T follicular helper cell (primary cell): ENCODE measurements at places on chromosomes 5 and 9.

DNA sequence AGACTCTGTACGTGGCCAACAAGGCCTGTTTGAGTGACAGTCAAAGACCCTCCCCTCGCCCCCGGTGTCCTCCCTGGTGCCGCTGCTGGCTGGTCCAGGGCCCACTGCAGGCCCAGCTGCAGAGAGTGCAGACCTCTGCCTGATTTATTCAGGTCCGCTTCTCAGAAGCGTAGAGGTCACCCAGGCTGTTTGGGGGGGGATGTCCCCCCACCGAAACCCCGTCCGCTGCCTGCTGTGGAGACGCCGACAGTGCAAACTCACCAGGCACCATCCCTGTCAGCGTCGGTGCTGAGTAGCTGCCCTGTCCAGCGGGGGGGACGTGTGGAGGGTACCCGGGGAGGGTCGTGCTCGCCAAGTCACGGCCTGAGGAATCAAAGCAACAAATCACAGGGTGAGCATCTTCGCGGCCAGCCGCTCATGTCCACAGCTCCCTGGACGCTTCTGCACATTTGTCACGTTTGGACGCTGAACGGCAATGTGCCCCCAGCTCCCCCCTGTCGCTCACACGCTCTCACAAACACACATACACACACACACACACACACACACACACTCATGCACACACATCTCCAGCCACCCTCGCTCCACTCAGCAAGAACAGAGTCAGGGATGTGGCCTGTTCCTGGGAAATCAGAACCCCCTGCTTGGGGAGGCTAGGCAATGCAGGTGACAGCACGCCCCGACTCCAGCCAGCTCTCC is 152.2 kb downstream of the PAX5 start:
- no peak for DNase-seq

DNA sequence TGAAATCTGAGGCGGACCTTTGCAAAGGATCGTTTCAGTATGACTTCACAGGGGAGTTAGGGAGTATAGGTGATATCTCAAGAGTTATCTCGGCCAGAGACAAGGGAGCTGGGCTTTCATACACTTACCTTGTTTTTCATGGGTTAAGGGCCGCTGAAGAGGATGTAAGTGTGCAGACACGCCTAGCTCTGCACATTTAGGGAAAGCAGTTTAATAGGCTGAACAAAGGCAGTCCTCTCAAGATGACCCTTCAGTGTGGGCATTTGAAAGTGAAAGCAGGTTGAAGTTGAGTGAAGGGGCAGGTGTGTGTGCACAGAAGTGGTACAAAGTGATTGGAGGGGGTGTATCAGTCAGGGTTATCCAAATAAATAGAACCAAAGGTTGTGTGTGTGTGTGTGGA is 33.1 kb upstream of the PRXL2C start:
- no peak for DNase-seq

DNA sequence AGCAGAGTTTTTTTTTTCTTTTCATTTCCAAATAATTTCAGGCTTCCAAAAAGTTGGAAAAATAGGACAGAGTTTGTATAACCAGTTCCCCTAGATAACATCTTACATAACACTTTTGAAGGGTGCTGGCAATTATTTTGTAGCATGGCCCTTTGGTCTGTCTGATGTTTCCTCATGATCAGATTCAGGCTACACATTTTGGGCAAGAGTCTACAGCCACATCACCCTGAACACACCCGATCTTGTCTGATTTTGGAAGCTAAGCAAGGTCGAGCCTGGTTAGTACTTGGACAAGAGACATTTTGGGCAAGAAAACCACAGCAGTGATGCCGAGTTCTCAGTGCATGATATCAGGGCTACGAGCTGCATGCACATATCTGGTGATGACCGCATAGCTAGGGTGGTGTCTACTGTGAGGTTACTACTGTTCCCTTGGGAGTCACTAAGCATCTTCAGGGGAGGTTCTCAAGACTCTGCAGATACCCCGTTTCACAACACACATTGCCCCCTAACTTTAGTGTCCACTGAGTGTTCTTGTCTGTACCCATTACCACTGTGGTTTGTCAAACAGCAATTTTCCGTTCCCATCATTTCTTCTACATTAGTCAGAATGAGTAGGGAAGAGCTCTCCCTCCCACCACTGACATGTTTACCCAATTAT is 86.2 kb downstream of the TTC39B start:
- DNase-seq: no peak

- DNase-seq: no peak
Observed at GRCh38 chr5:24606971-24607370, 37.8 kb downstream of the CDH10 start.

DNA sequence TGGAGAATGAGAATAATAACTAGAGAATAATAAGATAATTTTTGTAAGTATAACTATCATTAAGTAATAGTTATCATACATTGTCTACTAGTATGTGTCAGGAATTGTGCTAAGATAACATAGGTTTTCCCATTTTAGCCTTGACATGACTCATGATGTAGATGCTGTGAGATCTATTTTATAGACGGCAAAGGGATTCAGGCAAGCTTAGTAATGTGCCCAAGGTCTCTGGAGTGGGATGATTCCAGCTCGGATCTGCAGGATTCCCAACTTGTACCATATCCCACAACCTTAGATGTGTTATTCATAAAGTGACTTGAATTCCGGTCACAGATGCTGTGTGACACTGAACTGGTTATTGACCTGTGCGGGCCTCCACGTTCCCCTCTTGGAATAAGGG is 51.5 kb downstream of the IL31RA start:
- no peak for DNase-seq

GRCh38 chr9:37944266-37944650 is 40.3 kb upstream of the SLC25A51 start:
- DNase-seq: no peak

DNA sequence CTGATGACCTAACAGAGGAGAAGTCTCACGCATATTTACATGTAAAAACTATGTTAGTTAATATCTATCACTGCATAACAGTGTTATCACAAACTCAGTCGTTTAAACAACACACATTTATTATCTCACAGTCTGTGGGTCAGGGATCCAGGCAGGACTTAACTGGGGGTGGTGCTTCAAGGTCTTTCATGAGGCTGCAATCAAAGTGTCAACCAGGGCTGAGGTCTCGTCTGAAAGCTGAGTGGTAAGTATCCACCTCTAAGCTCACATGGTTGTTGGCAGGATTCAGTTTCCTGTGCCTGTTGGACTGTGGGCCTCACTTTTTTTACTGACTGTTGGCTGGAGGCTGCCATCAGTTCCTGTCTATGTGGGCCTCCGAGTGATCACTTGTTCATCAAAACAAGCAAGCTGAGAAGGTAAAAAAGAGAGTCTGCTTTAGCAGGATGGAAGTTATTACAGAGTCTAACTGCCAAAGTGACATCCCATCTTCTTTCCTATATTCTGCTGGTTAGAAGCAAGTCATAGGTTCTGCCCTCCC is 188.6 kb downstream of the CARTPT start:
- no peak for DNase-seq

- DNase-seq: no peak
Observed at GRCh38 chr5:56676091-56676768, 139.1 kb upstream of the MAP3K1 start.

DNA sequence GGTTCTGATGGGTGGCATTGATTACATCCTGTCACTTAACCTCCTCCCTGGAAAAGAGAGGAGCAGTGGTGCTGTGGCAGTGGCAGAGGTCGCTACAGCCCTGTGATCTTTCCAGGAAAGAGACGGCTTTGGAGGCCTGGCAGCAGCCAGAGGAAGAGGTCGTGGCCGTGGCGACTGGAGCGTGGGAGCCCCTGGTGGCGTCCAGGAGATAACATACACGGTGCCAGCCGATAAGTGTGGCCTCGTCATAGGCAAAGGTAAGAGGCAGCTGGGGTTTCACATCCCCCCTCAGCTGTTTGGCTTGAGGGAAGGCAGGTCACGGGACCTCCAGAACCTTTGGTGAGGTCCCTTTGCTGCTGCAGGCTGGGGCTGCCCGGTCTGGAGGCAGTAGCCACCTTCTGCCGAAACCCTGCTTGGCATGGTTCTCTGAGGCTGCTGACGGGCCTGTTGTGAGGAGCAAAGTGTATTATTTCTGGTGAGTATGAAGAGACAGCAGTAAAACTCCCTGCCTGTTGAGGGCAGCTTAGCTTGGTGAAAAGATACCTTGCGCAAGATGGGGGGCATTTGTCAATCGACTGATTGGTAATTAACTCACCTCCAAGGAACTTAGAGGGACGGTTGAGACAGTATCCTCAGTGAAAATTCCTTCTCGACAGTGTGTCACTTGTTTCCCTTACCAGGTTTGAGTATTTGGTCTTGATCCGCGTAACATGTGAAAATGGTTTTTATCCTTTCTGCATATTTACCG is 38.0 kb upstream of the PRDM12 start:
- no peak for DNase-seq

DNA sequence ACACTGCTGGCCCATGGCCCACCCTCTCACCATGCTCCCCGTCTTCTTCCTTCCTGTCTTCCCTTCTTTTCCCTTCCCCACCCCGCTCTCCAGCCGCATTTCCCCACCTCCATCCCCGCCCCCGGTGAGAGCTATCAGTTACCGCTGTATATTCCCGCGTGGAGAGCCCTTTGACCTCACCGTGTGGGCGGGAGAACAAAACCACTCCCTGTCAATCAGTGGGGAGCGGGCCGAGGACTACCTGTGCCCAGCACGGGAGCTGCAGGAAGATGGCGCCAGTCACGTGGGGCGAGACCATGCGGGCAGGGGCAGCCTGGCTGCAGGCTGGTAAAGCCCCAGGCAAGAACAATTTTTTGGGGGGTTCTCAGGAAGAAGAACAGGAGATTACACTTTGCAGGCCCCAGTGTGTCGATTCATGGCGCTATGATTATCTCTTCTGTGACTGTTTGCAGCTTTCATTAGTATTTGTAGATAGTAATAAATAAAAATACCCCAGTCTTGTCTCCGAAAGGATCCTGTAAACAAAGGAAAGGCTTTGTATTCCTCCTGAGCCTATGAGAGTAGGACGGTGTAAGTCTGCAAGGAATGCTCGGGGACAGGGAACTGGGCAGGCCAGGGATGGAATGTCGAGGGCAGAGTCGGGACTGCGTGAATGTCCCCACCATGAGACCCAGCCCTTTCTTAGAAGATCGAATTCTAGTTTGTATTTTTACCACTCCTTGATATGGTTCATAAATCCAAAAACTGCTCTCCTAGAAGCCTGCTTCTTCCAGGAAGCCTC is 14.8 kb upstream of the DMRT1 start:
- no peak for DNase-seq

GRCh38 chr5:173592050-173592669 is 24.3 kb downstream of the BOD1 start:
- DNase-seq: no peak

- DNase-seq: no peak
Observed at GRCh38 chr9:16729651-16730050, 140.8 kb downstream of the BNC2 start.

DNA sequence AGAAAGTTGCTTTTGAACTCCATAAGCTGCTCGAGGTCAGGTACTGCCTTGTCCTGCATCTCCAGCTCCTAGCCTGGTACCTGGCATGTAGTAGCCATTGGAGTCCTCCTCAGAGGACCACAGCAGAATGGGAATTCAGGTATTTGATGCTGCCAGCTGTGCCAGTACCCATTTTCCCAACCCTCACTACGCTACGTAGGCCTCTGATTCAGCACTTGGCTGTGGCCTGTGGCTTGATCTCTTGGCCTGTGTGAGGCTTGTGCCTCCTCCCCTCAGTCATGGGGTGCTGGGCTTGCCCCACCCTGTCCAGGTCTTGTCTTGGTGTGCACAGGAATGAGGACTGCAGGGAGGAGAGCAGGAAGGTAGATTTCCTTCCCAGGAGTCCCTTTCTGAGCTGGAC is 11.8 kb downstream of the OTULIN start:
- no peak for DNase-seq

- DNase-seq: no peak
Observed at GRCh38 chr5:134236820-134237219, 10.9 kb upstream of the PPP2CA start.

- DNase-seq: no peak
Observed at GRCh38 chr9:27351438-27351837, 54.5 kb upstream of the EQTN start.

DNA sequence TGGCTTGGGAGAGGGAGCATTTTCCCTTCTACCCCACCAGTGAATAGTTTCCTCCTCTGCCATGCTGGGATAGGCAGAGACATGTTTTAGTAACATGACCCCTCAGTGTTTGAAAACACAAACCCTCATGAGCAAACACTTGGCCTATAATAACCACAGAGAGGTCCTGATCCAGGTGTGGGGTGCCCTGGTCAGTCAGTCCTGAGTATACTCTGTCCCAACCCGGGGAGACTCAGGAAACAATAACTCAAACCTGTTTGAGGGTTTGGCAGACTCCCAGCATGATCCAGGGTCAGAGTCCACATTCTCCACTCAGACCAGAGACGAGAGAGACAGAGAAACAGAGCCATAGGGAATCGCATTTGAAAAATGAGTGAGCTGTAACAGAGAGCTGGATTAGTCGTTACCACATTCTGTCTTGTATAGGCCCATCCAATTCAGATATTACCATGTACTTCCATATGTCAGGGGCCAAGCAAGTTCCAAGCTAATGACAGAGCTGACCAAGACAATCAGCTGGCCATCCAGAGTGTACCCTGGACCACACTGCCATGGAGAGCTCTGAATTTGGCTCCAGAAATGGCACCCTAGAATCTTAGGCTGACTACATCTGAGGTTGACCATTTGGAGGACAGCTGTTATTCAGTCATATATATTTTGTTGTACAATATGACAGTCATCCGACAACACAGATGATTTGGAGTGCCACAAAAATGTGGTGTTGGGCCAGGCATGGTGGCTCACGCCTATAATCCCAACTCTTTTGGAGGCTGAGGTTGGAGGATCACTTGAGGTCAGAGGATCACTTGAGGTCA is 4.2 kb upstream of the CA9 start:
- DNase-seq: no peak

DNA sequence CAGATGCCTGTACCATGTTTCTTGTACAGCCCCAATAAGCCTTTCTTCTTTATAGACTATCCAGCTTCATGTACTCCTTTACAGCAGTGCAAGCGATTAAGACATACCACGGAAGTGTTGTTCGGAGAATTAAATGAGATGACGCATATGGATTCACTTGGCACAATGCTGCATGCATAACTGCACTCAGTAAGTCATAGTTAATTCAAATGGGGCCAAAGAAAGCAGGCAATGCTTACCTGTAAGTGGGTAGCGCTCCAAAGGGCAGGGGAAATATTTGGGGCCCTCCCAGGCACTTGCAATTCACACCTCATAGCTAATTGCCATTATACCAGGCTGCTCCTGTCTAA is 7.7 kb upstream of the ADRA1B start:
- no peak for DNase-seq

- no peak for DNase-seq
Observed at GRCh38 chr5:102138243-102138653, 157.8 kb downstream of the SLCO4C1 start.

- peak; percentile 3 for DNase-seq
Observed at GRCh38 chr9:71795097-71795813, 26.9 kb upstream of the CEMIP2 start.

DNA sequence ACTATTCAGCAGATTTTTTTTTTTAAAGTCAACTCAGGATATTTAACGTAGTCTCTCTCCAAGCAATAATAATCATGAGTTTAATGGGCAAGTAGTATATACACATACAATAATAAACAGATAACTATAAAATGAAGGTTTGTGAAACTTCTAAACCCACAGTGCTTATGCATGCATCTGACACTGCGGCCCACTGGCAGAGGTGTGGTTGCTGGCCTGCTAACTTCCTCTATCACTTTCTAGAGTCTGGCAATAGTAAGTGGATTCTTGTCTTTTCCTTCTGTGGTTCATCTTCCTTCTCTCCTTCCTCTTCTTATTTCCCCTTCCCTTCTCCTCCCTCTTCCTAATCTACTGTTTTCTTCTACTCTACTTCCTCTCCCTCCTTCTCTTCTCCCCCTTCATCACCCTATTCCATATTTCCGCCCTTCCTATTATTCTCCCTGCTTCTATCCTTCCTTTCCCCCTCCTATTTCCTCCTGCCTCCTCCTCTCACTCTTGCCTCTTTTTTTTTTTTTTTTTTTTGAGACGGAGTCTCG is 18.6 kb upstream of the AGXT2 start:
- no peak for DNase-seq
